ENCODE measurements at places on chromosomes 5 and 9. TPM values are rescaled to one million over a fixed set of nuclear protein-coding genes. Genes with fewer than 3 reads are reported as not detected.

Gene ANKS6
- total RNA-seq, result 17.1 TPM

DNA sequence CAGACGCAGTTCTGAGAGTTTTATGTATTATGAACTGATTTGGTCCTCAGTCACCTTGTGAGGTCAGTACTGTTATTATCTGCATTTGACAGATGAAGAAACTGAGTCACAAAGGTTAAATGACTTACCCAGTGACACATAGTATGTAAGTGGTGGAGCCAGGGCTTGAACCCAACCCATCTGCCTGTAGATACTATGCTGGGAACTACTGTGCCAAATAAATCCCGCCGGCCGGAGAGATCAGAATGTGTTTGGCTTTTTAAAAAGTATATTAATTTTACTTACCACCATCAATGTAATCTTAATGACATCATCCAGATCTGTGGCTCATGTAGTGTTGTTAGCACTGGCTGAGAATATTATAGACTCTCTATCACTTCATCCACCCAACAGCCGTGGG, 80.8 kb downstream of the ZNF618 start:
- DNase-seq, result no peak

- DNase-seq, result no peak
These were observed 245.2 kb downstream of the EFNA5 start for GRCh38 chr5:107425541-107426031.

DNA sequence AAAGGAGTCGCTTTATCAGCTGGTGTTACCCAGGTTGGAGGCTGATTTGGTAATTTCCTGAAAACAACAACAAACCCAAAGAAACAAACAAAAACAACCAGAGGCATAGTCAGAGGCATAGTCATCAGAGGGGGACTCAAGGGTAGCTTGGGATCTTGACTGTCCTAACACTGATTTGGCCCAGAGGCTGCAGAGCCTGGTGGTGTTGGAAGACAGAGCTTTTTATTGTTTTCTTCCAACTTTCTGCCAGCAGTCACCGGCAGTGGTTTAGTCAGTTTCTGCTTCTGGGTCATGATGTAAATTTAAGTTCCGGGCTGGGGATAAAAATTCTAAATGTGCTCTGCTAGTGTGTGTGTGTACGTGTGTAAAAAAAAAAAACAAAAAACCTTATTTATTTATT, 23.5 kb upstream of the NKX2-5 start:
- DNase-seq, result no peak

GRCh38 chr5:13673511-13673910, 271.0 kb downstream of the DNAH5 start:
- DNase-seq, result no peak

DNA sequence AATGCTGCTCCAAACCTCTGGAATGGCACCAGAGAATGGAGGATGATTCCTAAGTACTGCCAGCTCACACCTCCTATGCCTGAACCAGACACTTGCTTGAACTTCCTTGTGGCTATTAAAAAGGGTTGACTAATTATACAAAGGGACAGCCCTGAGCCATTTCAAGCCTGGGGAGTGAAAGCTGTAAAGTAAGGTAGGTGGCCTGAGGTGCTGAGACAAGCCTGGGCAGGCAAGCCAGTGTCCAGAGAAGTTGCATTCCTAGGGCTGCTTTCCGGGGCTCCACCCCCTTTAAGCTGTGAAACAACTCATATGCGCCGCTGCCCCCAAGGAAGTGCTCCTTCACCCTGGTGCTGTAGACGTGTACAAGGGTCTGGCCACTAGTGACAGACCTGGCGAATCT, 79.9 kb upstream of the SLC1A3 start:
- no peak for DNase-seq

- no peak for DNase-seq
These were observed 130.5 kb upstream of the GPR151 start for GRCh38 chr5:146646441-146646840.

GRCh38 chr9:97979788-97980478, 3.2 kb upstream of the ANP32B start:
- no peak for DNase-seq

DNA sequence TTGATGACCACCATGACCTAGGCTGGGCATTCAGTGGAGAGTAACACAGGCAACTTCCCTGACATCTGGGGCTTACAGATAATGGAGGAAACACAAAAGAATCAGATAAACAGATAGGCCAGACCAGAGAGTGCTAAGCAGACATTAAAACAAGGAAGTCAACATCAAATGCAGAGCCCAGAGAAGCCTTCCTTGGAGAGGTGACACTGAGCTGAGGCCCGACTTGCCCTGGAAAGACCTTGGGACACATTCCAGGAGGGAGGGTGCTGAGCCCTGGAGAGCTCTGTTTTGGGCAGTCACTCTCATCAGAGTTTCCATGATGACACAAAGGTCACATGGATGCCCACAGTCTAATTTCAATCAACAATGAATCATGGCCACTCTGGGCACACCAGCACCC, 31.9 kb upstream of the C5orf58 start:
- no peak for DNase-seq

Gene NSG2
- not detected for total RNA-seq

DNA sequence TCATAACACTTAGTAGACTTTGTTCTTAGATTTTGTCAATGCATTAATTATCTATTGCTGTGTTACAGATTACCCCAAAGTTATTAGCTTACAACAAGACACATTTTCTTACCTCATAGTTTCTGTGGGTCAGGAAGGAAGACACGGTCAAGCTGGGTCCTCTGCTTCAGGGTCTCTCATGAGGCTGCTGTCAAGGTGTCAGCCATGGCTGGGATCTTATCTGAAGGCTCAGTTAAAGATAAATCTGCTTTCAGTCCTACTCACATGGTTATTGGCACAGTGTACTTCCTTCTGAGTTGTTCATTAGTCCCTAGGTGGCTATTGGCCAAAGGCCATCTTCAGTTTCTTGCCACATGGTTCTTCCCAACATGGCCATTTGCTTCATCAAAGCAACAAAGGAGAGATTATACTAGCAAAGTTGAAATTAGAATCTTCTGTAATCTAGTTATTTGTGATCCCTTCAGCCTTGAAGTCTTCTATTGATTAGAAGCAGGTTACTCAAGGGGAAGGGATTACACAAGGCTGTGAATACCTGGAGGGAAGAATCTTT, 25.2 kb downstream of the TDRD7 start:
- no peak for DNase-seq

- DNase-seq, result no peak
These were observed 7.4 kb downstream of the DDX31 start for GRCh38 chr9:132662152-132662945.

Gene MYO10
- 55.4 TPM for total RNA-seq

Gene MAMDC4
- total RNA-seq, result 7.7 TPM

Gene SPDL1
- total RNA-seq, result 42.1 TPM

Gene TRIM7
- 5.7 TPM for total RNA-seq

Gene FSTL4
- not detected for total RNA-seq

Gene LCN1
- total RNA-seq, result 0.60 TPM

GRCh38 chr5:104187656-104188055, 625.1 kb upstream of the NUDT12 start:
- DNase-seq, result no peak

DNA sequence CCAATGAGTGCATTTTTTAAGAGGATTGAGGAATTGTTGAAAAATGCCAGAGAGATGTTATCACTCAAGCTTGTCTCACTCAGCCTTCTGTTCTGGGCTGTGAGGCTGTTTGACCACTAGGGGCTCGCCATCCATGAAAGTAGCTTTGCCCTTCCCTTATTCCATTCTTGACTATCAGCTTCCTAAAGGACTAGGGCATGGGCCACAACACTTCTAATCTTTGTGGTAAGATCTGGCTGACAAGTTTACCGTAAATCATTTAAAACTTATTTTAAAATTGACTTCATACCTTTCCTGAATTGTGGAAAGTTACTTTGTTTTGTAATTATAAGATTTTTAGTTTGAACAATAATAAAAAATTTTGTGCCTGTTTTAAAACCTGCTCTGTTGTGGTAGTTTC, 49.5 kb downstream of the TJP2 start:
- no peak for DNase-seq

- no peak for DNase-seq
These were observed 2.6 kb upstream of the SHB start for GRCh38 chr9:38071470-38072134.

DNA sequence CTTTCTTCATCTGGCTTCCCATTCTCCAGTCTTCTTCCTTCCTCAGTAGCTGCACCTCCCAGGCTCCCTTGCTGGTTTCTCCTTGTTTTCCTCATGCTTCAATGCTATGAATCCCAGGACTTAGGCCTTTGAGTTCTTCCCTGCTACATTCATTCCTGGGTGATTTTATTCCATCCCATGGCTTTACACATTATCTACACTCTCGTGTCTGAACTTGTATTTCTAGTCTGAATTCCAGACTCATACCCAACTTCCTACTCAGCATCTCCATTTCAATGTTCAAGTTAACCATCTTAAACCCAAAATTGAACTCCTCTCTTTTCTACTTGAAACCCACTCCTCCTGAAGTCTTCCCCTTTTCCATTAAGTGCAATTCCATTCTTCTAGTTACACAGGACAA, 20.0 kb downstream of the SLC24A2 start:
- no peak for DNase-seq

DNA sequence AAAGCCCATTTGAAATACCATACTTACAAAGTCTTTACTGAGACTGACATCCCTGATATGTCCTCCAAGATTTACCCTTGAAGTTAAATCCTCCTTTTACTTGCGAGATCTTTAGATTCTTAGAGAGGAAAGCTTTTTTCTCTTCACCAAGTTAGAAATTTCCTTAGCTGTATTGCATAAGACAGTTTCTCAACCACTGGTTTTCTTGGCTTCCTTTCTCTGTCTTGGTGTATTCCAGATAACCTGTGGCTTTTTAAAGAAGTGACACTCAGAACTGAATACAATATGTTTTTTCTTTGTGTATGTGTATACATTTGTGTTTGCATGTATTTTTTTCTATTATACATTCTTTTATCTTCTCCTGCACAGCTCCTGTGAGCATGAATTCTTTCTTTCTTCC, 65.0 kb downstream of the SNCAIP start:
- DNase-seq, result no peak

DNA sequence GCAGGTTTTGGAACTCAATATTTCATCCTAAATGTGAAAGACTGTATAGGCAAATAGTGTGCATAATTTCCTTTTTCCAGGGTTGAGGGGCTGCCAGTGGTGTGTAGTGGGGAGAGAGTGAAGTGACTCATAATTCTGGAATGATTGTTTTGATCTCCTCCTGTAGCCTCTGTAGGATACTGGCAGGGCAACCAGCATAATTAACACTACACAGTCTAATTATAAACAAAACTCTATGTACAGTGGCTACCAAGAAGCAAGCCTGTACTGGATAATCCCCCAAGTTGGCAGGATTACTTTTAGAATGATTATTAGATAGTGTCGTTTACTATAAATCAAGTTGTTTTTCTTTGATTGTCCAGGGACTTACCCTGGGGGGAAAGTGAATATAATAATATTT, 32.2 kb downstream of the LNPEP start:
- DNase-seq, result no peak

GRCh38 chr5:134227776-134228175, 1.9 kb upstream of the PPP2CA start:
- no peak for DNase-seq

GRCh38 chr9:18333157-18333556, 140.8 kb upstream of the ADAMTSL1 start:
- DNase-seq, result no peak

DNA sequence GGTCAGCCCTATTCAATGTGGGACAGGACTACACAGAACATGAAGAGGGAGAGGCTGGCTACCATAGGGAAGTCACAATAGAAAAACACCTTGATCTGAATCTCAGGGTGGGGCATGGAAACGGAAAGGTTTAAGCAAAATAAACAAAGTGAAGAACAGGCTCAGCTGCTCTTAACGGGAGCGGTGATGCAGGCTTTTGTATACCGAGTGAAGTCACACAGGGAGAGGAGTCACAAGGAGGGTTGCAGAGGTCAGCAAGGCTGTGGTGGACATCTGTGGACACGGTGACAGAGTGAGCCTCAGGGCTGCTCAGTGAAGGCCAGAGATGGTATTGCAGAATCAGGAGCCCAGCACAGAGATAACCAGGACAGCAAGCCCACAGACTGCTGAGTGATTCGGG, 30.6 kb upstream of the SEMA4D start:
- no peak for DNase-seq

Gene APBA1
- total RNA-seq, result 12.3 TPM

- no peak for DNase-seq
These were observed 214.2 kb upstream of the ZNF462 start for GRCh38 chr9:106648799-106649198.

Gene SPATA31E1
- total RNA-seq, result not detected

DNA sequence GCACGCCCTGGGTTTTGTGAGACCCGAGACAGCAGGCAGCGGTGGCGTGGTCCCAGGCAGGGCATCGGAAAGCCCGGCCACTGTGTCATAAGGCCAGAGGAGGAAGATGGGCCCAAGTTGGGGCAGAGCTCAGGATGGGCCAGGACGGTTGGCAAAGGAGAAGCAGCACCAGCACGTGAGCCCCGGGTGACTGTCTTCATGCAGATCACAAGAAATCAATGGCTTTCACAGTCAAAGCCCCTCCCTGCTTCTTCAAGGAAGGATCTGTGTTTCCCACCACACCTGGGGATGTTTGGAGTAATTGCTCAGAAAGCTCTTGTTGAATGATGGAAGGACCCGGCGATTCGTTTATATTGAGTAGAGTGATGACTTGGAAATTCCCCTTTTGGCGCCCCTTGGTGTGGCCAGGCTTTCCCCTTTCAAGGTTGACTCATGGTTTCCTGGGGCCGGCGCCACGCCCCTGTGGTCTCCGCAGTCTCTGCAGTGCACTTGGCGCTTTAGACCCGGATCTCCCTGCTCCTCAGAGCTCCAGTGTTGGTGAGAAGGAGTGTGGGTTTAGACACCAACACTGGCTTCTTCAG, 52.1 kb downstream of the IL31RA start:
- DNase-seq, result no peak

DNA sequence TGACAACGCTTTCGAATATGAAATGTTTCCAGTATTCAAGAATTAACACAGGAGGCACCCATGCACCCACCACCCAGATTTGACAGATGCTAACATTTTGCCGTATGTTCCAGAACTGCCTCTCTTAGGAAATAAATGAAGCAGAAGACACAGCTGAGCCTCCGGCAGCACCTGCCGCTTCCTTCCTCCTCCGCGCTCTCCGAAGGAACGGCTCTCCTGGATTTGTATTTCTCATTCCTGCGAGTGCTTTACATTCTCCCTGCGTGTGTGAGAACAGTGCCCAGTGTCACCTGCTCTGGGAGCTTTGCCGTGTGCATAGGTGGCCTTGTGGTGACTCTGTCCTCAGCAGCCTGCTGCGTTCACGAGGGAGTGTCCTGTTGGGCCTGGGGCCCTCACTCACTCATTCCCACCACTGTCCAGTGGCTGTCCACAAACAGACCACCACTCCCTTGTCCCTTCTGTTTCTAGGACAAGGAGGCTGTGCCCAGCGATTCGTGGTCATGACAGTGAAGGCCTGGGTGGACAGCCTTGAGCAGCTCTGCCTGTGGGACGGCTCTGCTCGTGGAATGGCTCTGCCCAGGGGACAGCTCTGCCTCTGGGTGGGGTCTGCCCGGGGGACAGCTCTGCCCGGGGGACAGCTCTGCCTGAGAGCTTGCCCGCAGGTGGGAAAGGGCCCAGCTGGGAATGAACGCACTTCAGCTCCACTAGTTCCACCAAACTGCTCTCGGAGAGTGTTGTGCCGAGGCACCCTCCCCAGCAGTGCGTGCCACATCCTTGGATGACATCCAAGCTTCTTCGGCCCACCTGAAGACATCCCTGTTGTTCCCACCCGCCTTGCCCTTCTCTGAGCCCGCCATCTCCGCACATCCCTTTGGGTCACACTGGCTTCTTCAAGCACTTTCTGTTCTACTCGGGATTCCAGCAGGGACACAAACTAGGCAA, 170.5 kb upstream of the PPP1R26 start:
- DNase-seq, result no peak

- DNase-seq, result no peak
These were observed 120.6 kb downstream of the ARHGEF28 start for GRCh38 chr5:73746608-73747007.
